CD4-positive, alpha-beta T cell treated with Interleukin-17A for 1 hour (primary cell): ENCODE measurements at places on chromosomes 4 and X.
A peak's percentile ranks its signal among the peaks of the same experiment; 100 is the strongest.

GRCh38 chr4:118918388-118918787 is 29.7 kb downstream of the SYNPO2 start:
- no peak for DNase-seq

DNA sequence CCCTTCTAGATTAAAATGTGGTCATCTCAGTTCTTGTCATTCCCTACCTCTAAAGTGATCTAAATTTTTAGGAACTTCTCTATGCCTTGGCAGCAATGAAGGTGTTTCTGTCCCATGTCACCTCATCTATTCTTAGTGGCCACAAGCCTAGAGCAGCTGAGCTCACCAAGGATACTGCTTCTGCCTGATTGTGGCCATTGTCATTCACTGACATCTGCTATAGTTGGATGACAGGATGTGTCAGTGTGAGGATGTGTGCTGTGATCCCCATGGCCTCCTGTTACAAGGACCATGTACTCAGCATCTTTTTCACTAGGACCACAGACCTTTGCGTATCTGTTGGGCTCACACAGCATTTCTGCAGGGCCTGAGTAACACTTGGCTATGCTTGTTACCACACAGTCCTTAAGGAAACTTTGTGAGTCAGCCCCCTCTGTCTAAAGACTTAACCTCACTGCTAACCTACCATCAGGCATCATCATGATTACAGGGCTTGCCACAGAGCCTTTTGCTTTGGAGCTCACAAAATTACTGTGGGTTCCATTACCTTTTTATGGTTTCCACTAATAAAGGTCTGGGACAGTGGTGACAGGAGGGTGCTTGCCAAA is 421.0 kb downstream of the ADAM29 start:
- DNase-seq = no peak

- DNase-seq = no peak
Measured at GRCh38 chr4:37465296-37465695, 220.8 kb downstream of the NWD2 start.

- DNase-seq = no peak
Measured at GRCh38 chrX:6383488-6383887, 151.4 kb downstream of the VCX3A start.

DNA sequence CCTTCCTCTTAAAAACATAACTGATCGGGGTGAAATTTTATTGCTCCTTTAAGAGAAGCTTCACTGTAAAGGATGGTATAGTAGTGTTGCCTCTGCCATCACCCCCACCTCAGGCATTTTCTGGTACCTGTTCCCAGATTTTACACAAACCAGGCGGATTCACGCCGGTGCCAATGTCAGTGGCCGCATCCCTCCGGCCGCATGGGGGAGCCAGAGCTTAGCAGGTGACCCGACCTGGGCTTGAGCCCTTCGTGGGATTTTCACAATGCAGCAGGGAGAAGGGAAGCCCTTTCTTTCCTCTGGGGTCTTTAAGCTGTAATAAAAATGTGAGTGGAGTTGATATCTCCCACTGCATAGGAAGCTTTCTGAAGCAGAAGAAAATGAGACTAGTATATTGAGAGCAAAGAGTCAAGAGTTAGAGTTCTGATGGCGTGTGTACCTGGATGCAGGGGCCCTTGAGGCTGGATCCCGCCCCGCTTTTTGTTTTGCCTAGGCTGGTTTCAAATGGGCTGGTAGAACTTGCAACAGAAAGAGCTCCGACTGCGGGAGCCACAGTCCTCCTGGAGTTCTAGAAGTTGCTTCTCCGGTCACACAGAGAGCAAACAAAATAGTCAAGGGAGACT is 59.4 kb downstream of the POLR2B start:
- no peak for DNase-seq

DNA sequence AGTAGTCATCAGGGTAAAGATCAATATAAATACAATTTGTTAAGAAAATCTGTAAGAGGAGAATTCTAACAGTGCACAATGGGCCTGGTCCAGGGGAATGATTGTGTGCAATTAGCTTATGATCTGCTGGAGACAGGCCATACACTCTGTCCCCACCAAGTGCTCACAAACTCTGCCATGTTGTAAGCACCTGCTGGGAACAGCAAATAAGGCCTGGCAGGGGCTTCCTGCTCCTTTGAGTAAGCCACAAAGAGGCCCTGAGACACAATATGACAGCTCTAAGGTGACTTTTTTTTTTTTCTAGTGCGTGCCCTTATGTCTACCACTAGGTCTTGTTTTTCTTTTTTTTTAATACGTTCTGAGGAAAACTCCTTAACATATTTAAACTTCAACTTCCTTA is 866.3 kb upstream of the PCDH7 start:
- no peak for DNase-seq

GRCh38 chr4:12005471-12005870 is 576.8 kb upstream of the HS3ST1 start:
- no peak for DNase-seq

- DNase-seq = peak; percentile 14
Measured at GRCh38 chr4:142314686-142315085, 531.4 kb downstream of the INPP4B start.

GRCh38 chr4:183758061-183758757 is 99.1 kb downstream of the TRAPPC11 start:
- DNase-seq = no peak

GRCh38 chr4:40288566-40288965 is 46.6 kb upstream of the CHRNA9 start:
- no peak for DNase-seq

DNA sequence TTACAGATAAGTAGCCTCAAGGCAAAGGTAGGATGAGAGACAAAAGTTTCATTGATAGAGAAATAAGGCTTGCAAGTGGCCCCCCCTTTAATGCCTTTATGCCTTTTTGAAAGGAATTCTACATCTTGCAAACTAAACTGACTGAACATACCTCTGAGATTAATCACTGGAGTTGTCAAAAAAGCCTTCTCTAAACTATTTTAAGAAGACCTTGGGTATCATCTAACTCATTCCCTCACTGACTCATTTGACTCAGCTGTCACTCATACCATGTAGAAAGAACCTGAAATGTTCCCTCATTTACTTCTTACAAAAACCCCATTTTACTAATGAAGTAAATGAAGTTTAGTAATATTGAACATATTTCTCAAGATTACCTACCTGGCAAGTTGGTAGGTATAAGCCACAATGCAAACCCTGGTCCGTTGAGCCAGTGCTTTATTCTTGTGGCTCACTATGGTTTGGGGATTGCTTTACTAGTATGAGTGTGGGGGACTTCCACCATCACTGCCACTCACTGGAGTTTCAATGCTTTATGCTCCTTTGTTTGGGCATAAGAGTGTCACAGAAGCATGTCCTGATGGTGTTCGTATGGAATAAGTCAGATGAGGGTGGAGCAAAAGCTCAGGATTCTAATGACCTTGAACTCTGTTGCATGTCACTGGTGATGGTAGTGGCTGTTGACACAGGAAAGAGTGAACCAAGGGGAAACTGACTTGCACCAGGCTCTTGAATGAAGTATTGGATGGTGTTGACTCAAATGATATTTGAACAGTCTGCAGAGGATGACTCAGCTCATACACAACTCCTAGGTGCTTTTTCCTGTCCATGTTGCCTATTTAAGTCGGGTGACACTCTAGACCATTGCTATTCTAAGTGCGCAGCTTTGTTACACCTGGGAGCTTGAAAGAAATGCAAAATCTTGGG is 305.5 kb upstream of the EMCN start:
- DNase-seq = no peak

DNA sequence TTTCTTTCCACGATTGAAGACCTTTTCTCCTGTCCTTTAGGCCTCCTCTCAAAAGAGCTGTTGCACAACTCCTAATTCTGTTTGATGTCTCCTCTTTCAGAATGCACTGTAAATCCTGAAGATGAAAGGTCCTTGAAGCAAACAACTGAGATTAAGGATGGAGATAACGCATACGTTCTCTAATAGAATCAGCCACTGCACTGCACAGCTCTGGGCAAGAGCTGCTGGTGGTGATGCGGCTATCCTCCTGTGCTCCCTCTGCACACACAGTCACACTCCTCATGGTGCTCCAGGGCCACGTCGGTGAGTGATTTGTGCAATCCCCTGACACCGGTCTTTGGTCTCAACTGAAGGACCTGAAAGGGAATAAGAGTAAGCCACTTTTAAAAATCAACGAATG is 208.7 kb downstream of the PDGFC start:
- no peak for DNase-seq

DNA sequence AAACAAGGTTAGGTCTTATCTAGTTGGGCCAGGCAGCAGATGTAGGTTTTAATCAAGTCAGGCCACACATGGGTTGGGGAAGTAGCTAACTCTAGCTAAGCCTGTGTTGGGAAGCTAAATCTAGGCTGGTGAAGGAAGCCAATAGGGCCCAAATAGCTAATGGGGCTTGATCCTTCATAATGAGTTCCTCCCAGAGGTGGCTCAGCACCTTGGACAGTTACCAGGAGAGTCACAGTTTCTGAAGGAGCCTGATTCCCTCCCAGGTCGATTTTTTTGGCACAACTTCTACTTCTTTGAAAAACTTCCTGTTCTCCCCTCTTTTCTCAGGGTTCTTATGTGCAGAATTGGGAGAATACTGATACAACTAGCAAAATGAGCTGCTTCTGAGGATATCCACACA is 242.5 kb upstream of the PRPS2 start:
- no peak for DNase-seq

- DNase-seq = no peak
Measured at GRCh38 chr4:65495439-65495838, 174.8 kb downstream of the EPHA5 start.

DNA sequence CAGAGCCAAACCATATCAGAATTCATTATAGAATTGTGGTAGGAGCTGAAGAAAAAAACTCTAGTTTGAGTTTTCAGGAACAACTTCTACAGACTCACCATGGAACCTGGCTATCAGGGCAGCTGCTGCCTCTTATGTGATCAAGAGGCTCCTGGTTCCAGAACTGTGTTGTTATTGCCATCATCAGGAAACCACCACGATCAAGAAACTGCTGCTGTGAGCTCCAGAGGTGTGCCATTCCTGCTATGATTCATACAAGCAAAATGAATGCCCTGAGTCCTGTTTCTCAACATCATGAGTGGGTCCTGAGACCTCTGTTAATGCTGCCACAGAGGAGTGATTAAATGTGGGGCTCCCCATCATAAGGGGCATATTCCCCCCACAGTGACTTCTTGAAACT is 43.7 kb downstream of the TASL start:
- DNase-seq = no peak

DNA sequence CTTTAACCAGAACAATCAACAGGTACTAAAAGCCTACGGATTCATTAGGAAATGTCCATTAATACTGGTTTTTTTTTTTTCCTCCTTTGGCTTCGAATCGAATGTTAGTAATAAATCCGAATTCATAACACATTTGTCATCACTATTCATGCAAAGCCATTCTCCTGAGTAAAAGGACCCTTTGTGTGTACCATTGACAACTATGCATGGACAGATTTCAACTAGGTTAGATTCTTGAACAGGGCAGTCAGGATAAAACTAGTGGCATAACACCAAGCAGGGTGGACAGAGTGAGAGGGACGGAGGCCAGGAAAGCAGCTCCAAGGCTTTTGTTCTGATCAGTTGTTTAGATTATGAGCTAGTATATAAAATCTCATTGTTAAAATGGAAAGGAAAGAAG is 1722.0 kb upstream of the TENM3 start:
- DNase-seq = no peak

DNA sequence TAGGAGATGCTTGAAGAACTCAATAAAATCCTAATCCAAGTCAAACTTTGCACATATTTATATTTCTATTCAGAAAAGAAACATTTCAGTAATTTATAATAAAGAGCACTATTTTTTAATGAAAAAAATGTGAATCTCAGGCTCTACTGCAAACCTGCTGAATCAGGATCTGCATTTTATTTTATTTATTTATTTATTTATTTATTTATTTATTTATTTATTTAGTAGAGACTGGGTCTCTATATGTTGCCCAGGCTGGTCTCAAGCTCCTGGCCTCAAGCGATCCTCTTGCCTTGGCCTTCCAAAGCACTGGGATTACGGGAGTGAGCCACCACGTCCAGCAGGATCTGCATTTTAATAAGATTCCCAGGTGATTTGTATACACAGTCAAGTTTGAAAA is 16.0 kb downstream of the SUPT20HL1 start:
- DNase-seq = no peak

GRCh38 chrX:71638409-71638808 is 20.1 kb upstream of the CXCR3 start:
- no peak for DNase-seq

DNA sequence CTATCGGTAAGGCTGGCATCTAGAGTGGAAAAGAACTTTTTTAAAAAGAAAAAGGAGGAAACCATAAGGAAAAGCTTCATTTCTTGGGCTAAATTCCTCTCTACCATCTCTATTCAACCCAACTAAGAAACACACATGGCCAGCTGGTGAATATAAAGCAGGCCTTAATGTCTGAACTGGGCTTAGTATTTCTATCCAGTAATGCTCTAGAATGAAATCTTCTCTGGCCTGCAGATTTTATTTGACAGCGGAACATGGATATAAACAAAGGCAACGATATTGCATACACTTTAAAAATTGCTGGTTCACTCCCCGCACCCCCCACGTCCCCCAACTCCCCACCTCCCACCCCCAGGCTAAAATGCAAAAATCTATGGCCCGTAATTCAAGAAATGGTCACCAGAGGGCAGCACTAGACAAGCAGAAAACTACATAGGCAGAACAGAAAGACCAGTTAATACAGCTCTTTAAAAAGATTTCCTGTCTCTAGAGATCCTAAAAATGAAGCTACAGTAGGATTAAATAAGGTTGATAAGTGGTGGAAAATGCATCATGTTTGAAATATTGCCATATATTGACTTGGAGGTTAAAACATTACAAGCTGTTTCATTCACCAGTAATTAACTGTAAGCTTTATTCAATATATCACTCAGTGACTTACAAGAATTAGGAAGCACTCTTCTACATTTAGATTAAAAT is 155.2 kb upstream of the GALNT7 start:
- peak; percentile 66 for DNase-seq

GRCh38 chr4:76388160-76388908 is 32.6 kb downstream of the CCDC158 start:
- DNase-seq = no peak

- DNase-seq = no peak
Measured at GRCh38 chr4:57077550-57078343, 32.4 kb downstream of the IGFBP7 start.

GRCh38 chrX:81957900-81958545 is 756.1 kb downstream of the SH3BGRL start:
- peak; percentile 31 for DNase-seq

- DNase-seq = no peak
Measured at GRCh38 chrX:23115651-23116050, 115.9 kb downstream of the DDX53 start.
